ENCODE measurements at places on chromosomes 16 and 17.
A peak's percentile ranks its signal among the peaks of the same experiment; 100 is the strongest.

DNA sequence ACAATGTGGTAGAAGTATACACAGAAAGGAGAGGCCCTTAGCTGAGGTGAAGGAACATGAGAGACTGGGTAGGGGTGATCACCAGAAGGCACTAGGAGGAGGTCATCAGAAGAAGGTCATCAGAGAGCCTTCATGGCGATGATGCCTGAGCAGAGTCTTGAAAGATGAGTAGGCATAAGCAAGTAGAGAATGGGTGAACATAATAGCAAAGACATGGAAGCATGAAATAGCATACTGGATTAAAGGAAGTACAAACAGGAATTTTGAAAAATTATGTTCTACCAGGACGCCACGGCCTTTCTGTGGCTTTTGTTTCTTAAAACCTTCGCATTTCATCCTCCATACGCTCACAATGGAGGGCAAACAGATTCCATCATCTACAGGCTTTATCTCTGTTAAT is 2.9 kb downstream of the IKZF3 start:
- no peak for DNase-seq

DNA sequence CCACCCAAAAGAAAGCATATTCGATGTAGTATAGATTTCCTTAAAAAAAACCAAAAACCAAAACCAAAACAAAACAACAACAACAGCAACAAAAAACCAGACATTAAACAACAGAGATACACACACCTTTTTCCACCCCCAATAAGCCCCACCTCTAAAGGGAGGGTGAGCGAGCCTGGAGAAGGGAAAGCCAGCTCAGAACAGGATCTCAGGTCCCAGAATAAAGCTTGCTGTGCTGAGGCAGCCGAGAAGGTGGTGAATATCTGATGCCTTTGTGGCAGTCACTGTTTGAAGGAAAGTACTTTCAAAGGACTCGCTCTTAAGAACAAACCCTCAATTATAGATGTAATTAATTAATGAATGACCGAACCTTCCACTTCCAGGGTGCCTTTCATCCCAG is 470 bp downstream of the KRT23 start:
- no peak for DNase-seq

GRCh38 chr17:83110735-83111134 is 31.3 kb downstream of the METRNL start:
- DNase-seq: no peak

- no peak for DNase-seq
Measured at GRCh38 chr17:41012326-41013120, 3.6 kb upstream of the KRTAP3-1 start.

GRCh38 chr16:53908731-53909130 is 204.8 kb downstream of the FTO start:
- no peak for DNase-seq

DNA sequence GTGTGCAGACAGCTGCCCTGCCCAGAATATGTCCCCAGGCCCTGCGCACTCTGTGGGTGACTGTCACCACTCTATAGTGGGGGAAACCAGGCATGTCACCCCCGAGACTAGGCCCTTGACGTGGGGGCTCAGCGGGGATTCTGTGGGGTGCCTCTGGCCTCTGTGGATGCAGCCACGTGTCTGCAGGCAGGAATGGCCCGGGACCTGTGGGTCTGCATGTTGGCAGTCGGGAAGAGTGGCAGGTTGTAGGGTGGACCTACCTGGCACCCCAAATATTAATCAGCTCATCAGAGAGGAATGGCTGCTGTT is 954 bp downstream of the IL32 start:
- no peak for DNase-seq

GRCh38 chr16:56613706-56614105 is 5.3 kb downstream of the MT2A start:
- DNase-seq: no peak

GRCh38 chr17:74217037-74217730 is 3.8 kb downstream of the TTYH2 start:
- no peak for DNase-seq

DNA sequence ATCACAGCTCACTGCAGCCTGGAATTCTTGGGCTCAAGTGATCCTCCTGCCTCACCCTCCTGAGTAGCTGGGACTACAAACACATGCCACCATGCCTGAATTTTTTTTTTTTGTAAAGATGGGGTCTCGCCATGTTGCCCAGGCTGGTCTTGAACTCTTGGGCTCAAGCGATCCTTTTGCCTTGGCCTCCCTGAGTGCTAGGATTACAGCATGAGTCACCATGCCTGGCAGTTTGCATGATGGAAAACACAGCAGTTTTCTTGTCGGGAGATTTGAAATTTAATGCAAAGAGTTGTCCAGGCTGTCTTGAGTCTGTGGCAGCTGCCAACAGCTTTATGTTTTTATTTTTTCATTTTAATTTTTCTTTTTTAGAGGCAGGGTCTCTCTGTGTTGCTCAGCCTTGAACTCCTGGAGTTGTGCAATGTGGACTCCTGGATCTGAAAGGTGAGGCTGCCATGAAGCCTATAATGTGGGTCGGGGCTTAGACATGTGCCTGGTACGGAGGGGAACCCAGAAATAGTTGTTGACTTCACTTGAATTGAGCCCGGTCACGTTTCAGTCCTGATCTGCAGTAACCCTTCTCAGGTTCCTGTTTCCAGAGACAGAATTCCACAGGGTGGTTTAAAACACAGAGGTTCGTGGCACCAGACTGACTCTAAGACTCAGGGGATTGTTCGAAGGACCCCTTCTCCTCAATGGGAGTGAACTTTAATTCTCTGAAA is 18.7 kb downstream of the CD300A start:
- peak; percentile 5 for DNase-seq

DNA sequence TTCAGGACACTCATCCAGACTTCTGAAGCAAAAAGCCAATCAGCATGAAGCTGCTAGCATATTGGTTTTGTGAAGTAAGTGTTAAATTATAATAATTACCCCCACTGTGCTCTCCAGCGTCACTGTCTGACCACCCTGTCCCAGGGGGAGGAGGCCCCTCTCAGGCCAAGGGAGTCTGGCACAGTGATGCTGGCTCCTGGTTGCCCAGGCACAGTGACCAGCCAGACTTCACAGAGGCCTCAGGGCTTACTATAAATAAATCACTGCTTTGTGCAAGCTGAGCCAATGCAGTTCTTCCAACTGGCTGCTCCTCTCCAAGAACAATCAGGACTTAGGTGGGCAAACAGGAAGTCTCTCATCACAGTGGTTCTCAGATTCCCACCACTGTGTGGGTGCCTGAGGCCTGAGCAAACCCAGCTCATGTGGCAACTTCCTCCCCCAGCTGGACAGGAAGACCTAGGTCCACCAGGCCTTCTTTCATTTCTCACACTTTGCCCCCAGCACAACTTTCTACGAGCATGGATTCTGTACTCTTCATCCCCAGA is 1.7 kb upstream of the DBNDD1 start:
- no peak for DNase-seq

DNA sequence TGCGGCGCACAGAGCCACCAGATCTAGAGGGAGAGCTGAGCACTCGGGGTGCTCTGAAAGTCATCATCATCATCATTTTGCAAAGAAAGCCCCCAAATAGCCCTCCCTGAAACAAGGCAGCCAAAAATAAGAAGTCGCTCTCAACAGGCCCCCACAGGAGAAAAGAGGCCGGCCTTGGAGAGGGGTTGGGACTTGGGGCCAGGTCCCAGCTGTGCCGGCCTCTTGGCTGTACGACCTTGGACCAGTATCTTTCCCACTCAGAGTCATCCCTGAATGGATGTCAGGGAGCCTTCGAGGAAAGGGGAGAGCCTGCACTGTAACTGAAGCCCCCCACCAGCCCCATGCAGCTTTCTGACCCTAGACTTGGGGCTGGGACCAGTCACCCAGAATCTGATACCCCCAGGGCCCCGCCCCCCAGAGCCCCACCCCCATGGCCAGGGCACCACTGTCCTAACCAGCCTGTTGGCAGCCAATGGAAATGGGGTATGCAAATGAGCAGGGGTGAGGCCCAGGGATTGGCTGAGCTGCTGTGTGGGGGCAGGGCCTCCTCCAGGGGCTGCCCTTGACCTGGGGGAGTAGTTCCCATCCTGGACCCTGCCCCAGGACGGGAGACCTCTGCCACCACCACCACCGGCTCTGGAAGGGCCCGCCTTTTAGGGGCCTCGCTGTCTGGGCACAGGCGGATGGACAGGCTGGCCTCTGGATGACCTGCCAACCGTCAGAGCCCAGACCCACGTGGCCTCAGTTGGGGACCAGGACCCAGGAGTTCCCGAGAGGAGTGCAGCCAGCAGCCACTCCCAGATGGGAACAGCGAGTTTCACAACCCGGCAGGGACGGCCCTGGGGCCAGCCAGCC is 15.4 kb downstream of the ZFPM1 start:
- peak; percentile 70 for DNase-seq

DNA sequence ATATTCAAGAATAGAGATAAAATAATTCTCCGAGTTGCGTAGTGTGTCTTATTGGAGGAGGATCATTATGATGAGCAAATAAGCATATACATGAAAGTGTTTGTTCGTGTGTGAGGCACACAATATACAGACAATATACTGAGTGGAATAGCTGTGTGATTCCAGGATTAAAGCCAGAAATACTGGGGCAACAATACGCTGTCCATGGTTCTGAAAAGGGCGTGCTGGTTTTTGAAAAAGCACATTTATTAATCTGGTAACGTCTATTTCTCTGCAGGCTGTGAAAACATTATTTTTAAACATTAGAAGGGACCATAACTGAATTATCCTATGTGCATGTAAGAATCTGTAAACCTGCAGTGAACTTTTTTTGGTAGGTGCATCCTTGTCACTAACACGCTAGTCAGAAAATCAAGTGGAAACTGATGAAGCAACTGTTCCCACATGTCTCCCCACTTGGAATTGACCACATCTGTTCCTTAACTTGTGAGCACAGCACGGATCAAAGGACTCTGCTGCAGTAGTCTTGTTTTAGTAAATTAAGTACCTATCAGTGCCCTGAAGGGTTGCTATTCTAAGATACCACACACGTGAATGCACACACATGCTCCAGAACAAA is 346.0 kb downstream of the GRIN2A start:
- no peak for DNase-seq

GRCh38 chr16:24845726-24846547 is at the start of gene SLC5A11:
Gene SLC5A11, plus strand, starts transcription at chr16:24845963. Its CDS starts 12,681 bp downstream, at chr16:24858644.
- no peak for DNase-seq

- DNase-seq: no peak
Measured at GRCh38 chr16:19213885-19214284, 45.8 kb downstream of the SYT17 start.

DNA sequence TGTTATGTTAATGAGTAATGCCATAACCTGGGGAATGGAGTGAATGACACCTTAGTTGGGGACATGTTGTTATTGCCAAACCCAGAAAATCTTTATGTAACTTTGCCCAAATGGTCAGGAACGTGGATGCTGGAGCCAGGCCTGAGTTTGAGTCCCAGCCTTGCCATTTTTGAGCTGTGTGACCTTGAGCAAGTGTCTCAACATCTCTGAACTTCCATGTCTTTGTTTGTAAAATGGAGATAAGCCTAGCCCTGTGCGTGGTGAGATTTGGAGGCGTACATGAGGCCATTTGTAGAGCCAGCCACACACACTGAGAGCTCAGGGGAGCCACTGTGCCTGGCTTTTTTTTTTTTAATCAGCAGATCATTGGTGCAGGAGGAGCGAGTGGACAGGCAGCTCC is 247.3 kb downstream of the FOXL1 start:
- no peak for DNase-seq

- DNase-seq: peak; percentile 75
Measured at GRCh38 chr17:29585080-29585751, 4.2 kb downstream of the GIT1 start.

- no peak for DNase-seq
Measured at GRCh38 chr16:52925143-52925542, 127.6 kb downstream of the CHD9NB start.

DNA sequence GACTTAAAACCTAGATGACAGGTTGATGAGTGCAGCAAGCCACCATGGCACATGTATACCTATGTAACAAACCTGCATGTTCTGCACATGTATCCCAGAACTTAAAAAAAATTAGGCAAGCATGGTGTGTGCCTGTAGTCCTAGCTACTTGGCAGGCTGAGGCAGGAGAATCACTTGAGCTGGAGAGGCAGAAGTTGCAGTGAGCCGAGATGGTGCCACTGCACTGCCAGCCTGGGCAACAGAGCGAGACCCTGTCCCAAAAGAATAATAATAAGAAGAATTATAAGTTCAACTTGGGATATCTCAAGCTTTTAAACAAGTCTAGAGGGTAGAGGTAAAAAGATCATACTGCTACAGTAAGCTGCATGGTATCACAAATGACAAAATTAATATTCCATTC is 9.8 kb downstream of the CDC6 start:
- peak; percentile 25 for DNase-seq

GRCh38 chr16:4570688-4571321 is 14.7 kb downstream of the C16orf96 start:
- no peak for DNase-seq

DNA sequence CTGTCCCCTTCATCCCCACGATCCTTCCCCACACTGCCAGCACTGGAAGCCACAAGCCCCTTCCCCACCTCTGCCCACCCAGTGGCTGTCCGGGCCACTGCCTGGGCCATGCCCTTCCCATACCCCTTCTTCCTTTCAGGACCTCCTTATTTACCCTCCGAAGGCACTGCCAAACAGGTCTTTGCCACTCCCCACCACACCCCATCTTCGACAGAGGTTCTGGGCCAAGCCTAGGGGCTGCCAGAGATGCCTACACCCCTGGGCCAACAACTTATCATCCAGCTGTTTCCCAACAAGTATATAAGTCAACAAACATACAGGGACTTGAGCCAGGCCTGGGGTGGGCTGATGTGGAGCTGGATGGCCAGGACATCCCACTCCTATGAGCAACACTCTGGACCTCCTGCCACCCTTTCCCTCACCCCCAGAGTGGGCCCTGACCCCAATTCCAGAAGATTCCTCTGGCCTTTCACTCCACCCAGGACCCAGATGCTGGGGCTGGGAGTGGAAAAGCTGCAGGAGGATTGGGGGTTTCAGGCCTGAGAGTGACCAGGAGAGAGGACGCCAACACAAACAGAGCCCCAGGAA is 1.5 kb upstream of the PPP1R1B start:
- DNase-seq: no peak

DNA sequence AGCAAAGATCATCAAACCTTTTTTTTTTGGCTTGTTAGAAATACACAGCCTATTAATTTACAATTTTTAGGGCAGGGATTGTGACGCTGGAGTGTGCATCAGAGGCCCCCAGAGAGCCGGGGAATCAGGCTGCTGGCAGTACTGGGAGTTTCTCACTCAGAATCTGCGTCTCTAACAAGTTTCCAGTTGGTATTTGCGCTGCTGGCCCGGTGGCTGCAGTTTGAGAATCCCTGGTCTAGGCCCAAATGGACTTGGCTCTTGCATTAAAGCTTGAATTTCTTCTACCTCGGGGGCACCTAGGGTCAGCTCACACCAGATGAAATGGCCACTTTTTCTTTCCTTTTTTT is 150.9 kb upstream of the CIBAR2 start:
- DNase-seq: no peak

DNA sequence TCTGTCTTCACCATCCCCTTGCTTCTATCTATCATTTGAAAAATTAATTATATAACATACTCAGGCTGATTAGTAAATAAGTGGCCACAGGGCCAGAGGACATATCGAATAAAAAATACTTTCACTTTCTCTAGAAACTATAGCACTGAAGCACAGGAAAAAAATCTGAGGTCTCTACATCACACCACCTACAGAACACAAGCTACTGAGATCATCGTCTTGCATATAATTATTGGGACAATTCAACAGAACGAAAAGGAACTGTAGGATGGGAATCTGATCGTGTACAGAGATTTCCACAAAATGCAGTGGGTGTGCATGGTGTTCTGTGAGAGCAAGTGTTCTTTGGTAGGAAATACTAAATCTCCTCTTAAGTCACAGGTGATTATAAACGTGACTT is 289.6 kb upstream of the ERCC4 start:
- no peak for DNase-seq
